ENCODE measurements at places on chromosomes 2 and 18.
A peak's percentile ranks its signal among the peaks of the same experiment; 100 is the strongest.

DNA sequence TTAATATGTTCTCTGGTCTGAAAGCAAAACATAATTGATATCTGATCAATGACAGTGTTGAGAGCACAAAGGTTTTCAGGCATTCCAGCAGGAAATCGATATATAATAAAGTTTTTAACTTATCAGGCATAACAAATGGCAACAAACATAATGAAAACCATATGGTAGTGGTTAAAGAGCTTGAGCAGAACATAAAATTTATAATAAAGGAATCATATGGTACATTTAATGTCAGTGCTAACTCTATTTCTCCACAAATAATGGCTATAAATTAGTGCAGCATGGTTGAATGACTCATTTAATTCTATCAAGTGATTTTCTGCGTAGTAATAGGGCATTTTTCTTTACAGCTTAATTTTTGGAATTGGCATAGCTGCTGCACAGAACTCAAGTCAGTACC lies 306.2 kb downstream of the FSIP2 start:
- DNase-seq = no peak

- no peak for DNase-seq
These were observed 489.1 kb upstream of the SMIM21 start for GRCh38 chr18:75916624-75916982.

GRCh38 chr2:10196110-10196892 lies 73.8 kb downstream of the RRM2 start:
- DNase-seq = no peak

DNA sequence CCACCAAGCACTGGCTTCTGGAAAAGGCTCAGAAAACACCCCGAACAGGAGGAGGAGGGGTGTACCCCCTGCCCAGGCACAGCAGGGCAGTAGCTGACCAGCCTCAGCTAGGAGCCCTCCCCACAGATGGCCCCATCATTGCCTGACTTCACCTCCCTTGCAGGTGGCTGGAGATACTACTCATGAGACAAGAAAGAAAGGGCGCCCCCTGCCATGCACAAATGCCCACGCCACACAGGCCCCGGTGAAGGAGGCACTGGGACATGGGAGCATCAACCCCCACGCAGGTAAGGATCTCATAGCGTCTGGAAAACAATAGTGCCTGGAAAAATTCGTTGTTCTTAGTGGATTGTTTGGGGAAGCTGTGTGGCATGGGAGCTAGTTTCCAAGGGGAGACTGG lies 240.6 kb downstream of the TFCP2L1 start:
- DNase-seq = peak; percentile 20

- no peak for DNase-seq
These were observed 4.5 kb downstream of the B3GNT2 start for GRCh38 chr2:62200291-62200841.

GRCh38 chr2:25362434-25363145 lies 20.9 kb upstream of the DNMT3A start:
- no peak for DNase-seq

- DNase-seq = peak; percentile 26
These were observed 619 bp upstream of the MSH6 start for GRCh38 chr2:47782381-47782670.

GRCh38 chr2:168468354-168468753 lies 12.3 kb downstream of the CERS6 start:
- DNase-seq = no peak

DNA sequence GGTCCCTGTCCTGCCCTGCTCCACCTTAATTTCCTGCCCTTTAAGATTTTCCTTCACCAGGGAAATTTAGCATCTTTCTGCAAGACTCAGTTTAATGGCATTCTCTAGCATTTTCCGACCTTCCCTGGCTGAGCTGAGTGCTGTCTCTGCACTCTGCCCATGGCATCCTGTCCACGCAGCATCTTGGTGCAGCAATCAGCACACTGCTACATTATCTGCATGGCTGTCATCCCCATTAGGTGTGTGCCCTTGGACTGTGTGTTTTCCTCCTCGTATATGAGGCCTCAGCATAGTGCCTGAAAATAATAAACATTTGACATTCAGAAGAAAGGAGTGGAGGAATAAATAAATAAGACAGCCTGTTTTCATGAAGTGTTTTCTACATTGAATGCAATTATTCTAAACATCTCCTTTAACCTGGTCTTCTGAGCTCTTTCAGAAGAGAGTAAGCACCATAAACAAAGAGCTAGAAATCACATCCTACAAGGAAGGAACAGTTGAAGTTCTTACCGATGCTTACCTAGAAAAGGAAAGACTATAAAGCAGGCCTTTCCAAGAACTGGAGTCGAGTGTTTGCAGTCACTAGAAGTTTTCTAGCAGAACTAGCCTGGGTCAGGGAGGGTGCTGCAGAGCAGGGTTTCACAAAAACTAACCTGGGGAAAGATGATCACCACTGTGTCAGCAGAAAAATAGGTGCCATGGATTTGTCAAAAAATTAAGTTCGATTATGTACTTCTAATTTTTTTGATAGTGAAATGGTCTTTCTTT lies 131.4 kb upstream of the ITGB6 start:
- DNase-seq = no peak

DNA sequence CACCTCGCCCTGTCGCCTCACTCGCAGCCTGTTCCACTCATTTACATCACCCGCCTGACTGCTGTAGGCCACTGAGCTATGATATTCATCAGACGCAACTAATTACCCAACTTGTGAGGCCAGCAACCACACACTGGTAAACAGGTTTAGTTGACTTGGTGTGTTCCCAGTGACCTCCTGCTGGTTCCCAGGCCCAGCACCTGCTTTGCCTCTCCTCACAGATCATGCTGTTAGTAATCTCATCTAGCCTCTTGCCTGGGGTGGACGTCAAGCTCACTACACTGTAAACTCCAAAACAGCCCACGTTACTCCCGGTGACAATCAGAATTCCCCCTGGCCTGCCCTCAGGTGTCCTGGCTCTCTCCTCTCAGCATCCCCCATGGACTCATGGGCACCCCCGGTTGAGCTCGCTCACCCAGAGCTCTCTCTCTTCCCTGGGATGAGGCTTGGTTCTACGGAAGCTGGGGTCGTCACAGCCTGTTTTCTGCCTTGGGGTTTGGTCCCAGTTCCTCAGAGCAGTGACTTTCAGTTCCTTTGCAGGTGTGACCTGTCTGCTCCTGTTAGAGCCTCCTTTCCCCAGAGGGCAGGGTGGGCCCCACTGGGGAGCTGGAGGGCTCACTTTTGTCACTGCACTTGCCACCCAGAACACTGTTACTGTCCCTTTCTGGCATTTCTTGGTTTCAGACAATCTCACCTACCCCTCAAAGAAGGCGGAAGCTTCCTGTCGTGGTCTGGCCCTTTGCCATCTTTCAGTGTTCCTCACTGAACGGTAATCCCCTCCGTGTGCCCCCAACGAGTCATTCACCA lies 40.3 kb downstream of the INPP5D start:
- no peak for DNase-seq

DNA sequence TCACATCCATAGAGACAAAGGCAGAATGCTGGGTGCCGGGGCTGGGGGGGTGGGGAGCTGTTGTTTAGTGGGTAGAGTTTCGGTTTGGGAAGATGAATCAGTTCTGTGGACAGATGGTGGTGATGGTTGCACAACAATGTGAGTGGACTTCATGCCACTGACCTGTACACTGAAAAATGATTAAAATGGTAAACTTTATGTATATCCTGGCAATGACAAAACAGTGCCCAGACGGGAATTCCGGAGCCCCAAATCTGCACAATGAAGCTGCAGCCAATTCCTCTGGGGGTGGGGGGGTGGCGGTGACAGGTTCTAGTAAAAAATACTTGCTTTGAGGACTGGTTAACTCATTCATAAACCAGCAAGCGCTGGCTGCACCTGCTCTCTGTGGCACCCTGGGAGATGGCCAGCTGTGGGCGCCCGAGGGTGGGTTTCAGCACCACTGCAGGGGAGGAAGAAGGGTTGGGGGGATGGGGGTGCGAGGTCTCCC lies 81.8 kb upstream of the HPCAL1 start:
- DNase-seq = no peak

DNA sequence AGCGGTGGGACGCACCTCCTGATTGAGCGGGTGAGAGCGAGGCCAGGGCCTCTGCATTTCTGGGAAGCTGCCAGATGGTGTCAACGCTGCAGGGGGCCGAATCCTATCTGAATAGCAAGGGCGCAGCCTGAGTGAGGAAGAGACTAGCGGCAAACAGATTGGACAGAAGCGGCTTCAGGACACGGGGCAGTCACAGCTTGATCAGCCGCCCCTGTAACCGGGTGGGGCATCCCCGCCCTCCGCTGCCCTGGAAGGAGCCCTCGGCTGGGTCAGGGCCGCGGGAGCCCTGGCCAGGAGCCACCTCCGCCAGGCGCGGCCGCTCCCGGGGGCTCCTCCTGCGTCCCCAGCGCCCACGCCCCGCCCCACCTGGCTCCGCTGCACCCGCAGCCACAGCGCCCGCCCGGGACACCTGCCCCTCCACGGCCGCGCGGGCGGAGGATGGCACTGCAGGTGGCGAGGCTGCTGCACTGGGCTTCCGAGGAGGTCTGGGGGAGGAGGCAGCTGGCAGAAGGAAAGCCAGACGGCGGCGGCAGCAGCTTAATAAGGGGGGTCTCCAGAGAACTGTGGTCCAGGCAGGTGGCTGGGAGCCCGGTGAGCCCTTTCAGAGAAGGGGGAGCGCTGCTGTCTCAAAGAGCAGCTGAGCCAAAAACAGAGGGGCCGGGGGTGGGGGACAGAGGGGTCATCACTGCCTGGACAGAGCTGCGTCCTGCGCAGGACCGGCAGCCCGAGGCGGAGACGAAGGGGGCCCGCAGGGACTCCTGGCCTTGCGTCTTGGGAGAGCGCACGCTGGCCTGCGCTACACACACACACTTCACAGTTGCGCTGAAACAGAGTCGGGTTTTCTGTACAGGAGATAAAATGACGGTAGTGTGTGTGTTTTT lies 18.8 kb upstream of the SOX11 start:
- no peak for DNase-seq

DNA sequence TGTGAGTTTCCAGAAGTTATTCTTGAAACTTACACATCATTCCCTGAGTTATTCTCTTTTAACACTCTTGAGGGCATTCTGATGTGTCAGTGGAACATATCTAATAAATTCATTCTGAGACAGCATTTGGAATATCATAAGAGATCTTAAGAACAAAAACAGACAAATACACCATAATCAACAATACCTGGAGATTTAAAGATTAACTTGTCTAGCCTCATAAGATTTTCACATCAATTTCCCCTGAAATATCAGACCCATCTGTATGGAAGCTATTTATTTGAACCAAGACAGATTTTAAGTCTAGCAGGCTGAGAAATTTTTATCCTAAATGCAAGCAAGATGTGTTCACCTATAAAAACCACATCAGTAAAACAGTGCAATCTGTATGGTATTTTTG lies 181.6 kb downstream of the NYAP2 start:
- DNase-seq = no peak

GRCh38 chr18:10482363-10482984 lies 28.0 kb downstream of the APCDD1 start:
- no peak for DNase-seq

Measured in HuH-7 (cell line).